ENCODE measurements at places on chromosomes 3 and 15. TPM values are rescaled to one million over a fixed set of nuclear protein-coding genes. Genes with fewer than 3 reads are reported as not detected.

FOXL2NB gene
- not detected for polyA plus RNA-seq

ANKUB1 gene
- polyA plus RNA-seq, result 0.17 TPM

- no peak for DNase-seq
These were observed 231.9 kb downstream of the DTWD1 start for GRCh38 chr15:49852756-49853155.

- peak; percentile 26 for DNase-seq
These were observed 28.8 kb upstream of the RYK start for GRCh38 chr3:134279466-134279865.

GRCh38 chr15:27965546-27965945, 133.6 kb downstream of the OCA2 start:
- DNase-seq, result no peak

DNA sequence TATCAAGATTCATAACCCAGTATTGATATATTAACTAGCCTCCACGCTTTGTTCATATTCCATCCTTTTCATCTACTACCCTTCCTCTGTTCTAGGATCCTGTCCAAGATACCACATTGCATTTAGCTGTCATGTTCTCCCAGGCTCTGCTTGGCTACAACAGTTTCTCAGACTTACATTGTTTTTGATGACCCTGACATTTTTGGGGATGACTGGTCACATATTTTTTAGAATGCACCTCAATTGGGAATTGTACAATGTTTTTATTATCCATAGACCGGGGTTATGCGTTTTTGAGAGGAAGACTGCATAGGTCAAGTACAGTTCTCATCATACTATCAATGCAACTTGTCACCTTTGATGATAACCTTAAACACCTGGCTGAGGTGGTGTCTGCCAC, 421.2 kb downstream of the GABRG3 start:
- no peak for DNase-seq
